Epithelial cell of proximal tubule (primary cell): ENCODE measurements at places on chromosomes 6 and 20. TPM values are rescaled to one million over a fixed set of nuclear protein-coding genes. Genes with fewer than 3 reads are reported as not detected.

Gene DST
- 75.8 and 97.7 TPM in 2 replicates for total RNA-seq

DNA sequence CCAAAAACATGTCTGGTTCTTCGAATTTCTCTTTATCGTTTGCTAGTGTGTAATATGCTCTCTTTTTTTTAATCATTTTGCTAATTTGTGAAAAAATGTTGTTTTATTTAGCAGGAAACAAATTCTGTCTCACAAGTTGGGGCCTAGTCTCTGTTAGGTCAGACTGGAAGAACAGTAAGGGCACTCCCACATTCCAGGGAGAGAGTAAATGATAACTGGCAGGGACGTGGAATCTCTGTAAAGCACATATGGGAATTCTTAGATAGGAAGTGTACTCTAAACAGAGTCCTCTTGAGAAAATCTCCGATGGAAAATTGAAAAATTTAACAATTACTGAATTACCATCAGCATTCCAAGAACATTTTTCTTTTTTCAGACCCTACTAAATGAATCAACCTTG lies 16.4 kb upstream of the CCDC28A start:
- no peak for DNase-seq

Gene LKAAEAR1
- not detected in 2 replicates for total RNA-seq

GRCh38 chr6:73798592-73798991 lies 102.6 kb downstream of the CD109 start:
- peak; percentile 94 for DNase-seq

DNA sequence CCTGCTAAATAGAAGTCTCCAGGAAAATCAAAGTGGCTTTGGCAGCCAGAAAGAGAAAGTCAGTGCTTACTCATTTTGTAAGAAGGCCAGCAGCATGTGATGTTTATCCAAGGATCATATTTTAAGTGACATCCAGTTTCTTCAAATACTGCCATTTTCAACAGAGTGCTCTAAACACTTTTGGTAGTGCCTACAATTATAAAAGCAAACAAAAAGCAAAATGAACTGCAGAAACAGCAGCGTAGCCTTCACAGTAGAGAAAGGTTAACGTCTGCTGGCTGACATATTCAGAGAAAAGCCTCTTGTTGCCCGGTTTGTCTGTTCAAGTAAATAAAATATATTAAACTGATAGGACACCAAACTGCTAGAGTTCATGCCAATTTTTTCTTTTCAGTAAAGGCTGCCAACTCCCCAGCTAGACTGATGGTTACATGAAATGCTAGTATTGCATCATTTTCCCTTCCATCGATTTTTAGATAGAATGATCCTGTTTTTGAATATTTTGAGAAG lies 705.7 kb upstream of the SLC35B3 start:
- no peak for DNase-seq

DNA sequence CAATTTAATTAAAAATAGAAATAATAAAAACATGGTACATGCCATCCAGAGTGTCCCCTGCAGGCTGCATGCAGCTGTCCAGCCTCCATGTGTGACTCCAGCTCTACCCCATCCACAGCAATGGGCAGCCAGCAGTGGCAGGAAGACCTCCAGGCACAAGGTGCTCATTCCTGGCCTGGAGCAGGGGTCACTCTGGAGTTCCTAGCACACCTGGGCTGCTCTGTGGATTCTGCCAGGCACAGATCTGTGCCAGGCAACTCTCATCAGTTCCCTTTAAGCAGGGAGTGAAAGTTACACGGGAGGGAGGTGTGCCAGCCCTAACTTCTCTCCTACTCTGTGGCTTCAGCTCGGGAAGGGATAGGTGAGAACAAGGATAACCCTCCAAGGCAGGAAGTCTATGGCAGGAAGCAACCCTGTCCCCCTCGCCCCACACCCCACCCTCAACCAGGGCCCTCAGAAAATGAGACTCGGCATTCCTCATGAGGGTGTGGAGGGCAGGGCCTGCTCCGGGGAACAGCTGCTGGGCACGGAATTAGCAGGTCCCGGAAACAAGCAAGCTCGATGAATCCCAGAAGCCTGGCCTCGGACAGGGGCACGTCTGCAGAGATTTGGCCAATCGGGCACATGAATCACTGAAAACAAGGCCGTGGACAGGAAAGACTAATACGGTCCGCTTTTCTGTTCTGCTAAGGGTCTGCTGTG lies 10.0 kb downstream of the JPH2 start:
- no peak for DNase-seq

DNA sequence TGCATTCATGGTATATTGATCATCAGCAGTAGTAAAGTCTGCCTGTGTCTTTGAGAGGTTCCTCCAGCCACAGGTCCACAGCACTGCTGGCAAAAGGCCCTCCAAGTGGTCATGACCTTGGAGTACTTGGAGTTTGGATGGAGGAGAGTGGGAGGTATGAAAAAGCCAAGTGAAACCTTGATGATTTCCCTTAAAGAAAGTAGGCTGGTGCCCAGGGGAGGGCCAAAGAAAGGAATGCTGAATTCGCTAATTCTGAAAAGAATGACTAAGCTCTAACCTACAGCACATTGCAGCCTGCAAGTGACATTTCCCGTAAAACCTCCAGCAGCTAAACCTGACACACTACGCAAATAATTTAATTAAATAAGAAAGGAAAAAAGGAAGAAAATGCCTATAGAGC lies 223.4 kb upstream of the TAB2 start:
- DNase-seq, result no peak

Gene TNFRSF6B
- 509 and 817 TPM in 2 replicates for total RNA-seq

DNA sequence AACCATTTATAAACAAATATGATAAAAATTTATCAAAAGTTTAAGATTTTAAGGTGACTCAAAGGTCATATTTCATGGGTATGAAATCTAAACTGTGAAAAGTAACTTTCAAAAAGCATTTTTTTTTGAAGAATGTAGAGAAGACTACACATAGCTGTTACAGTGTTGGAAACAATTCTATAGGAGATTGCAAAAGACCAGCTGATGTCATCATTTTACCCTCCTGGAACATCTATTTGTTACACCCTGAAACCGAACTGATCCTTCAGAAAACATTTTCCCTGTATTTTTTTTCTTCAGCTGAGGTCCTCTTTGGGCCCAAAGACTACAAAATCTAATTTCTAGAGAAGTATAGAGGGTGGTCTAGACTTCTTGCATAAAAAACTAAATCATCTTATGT lies 297.5 kb upstream of the FERMT1 start:
- DNase-seq, result no peak
